Stimulated activated CD4-positive, alpha-beta T cell treated with anti-CD3 and anti-CD28 coated beads, Interleukin-15, amount 100 ng/mL, for 1 hour (primary cell): ENCODE measurements at places on chromosomes 3 and 15.

DNA sequence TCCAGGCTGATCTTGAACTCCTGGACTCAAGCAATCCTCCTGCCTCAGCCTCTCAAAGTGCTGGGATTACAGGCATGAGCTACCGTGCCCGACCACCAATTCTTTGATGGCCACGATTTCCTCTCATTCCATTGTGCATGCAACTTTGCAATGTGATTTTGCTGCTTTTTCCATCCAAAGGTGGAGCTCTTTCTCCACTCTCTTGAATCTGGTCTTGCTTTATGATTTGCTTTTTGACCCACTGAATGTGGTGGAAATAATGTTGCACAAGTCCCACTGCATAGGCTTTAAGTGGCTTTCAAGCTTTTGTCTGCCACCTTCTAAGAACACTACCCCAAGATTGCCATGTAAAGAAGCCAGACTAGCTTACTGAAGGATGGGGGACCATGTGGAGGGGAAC, 10.6 kb downstream of the RPS27L start:
- no peak for DNase-seq

DNA sequence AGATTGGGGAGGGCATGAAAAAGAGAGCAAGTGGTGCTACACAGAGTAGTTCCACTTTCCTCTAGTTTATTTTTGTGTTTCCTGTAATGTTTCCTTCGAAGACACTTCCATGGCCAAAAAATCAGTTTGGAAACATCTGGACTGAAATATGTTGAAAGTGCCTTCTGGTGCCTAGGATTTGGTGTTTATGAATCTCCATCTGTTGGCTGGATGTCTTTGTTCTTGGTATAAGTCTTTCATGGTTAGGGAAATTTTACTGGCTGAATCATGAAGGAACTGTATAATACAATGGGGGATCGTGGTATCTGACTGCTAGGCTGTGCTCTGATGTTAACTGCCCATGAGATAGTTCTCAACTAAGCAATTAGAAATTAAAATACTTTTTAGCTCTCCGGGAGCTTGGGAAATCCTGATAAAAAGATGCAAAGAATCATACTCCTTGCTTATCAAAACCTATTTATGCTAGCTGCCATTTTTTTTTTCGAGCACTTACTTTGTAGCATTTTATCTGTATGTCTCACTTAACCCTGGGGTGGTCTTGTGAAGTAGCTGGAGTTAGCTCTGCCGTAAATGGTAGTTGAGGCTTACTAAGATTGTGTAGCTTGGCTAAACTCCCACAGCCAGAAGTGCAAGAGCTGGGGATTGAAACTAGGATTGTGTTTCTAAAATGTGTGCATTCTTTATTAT, 21.9 kb downstream of the AKAP13 start:
- DNase-seq = no peak

DNA sequence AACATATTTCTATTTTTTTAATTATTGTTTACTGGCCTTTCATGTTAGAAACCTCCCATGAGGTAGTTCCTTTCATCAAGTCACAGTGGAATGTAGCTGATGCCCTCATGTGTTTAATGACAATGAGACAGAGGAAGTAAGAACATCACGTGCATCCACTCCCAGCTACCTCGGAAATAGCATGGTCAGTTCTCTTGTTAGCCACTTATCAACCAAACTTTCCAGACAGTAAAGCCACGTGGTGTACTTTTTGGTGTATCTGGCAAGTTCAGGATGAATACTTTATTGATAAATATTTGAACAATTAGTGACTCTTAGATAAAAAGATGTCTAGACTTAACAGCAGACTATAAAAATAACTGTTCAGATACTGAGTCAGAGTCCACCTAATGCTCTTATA, 781.7 kb downstream of the MECOM start:
- DNase-seq = no peak

DNA sequence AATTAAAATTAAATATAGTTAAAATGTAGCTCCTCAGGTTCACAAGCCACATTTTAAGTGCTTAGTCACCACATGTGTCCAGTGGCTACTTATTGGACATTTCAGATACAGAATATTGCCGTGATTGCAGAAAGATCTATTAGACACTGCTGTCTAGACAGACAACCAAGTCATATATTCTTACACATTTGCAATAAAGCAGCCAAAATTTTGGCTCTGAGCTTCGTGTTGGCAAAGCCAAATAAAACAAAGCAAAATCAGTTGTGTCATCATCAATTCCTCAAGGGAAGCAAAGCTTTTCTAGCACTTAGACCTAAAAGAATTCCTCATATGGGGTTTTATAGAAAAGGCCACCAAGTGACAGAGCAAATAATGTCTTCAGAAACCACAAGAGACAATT, 193.1 kb upstream of the LPP start:
- DNase-seq = no peak

DNA sequence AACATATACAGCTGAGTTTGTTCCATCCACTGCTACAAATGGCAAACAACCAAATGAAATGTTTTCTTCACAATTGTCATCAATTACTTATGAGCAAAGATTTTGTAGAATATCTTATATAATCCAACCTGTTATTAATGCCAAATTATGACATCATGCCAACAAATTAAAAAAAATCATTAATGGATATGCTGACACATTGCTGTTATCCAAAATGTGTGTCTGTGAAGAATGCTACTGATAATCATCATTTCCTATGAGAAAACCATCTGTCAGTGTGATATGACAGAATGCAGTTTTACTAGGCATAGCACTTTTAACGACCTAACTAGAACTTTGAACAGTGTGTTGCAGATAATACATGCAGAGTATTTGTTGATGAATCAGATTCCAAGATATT, 556.5 kb upstream of the KCNMB2 start:
- no peak for DNase-seq

GRCh38 chr15:80471881-80472280, 67.7 kb downstream of the ARNT2 start:
- no peak for DNase-seq

- no peak for DNase-seq
Measured at GRCh38 chr15:90929246-90930019, 2.9 kb downstream of the HDDC3 start.

GRCh38 chr3:118850687-118851086, 184.0 kb downstream of the IGSF11 start:
- no peak for DNase-seq

- DNase-seq = no peak
Measured at GRCh38 chr3:128146201-128146600, 7.1 kb upstream of the EEFSEC start.

GRCh38 chr15:38652998-38653397, 88.4 kb upstream of the RASGRP1 start:
- no peak for DNase-seq

DNA sequence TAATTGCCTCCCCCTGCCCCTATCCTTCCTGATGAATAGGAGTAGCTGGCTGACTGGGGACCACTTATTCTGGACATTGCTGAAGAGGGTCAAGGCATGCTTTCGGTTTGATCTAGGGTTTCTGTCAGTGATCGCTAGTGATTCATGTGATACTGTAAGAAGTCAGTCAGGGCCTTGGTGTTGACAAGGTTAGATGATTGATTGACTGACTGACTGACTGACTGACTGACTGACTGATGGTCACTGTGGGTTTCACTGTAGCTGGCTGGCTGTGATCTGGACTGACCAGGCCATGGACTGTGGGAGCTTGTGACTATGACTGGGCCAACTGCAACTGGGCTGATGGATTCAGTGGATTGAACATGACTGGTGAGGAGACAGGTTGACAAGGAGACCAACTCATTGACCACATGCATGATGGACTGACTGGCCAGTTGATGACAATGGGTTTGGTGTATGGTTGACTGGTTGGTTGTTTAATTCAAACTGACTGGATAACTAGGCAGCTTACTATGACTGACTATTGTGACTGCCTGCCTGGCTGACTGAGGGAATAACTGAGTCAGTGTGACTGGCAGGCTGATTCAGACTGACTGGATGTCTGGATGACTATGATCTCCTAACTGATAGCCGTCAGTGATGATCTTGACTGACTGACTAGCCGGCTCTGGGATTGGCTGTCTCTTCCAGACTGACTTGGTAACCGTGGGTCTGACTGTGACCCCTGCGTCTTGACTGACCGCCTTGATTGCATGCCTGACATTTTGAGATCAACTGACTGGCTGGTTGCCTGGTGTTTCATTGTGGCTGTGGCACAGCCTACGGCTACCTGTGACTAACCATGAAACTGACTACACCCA, 509.9 kb downstream of the SHQ1 start:
- no peak for DNase-seq

- DNase-seq = no peak
Measured at GRCh38 chr15:32861761-32862160, 144.0 kb downstream of the GREM1 start.

DNA sequence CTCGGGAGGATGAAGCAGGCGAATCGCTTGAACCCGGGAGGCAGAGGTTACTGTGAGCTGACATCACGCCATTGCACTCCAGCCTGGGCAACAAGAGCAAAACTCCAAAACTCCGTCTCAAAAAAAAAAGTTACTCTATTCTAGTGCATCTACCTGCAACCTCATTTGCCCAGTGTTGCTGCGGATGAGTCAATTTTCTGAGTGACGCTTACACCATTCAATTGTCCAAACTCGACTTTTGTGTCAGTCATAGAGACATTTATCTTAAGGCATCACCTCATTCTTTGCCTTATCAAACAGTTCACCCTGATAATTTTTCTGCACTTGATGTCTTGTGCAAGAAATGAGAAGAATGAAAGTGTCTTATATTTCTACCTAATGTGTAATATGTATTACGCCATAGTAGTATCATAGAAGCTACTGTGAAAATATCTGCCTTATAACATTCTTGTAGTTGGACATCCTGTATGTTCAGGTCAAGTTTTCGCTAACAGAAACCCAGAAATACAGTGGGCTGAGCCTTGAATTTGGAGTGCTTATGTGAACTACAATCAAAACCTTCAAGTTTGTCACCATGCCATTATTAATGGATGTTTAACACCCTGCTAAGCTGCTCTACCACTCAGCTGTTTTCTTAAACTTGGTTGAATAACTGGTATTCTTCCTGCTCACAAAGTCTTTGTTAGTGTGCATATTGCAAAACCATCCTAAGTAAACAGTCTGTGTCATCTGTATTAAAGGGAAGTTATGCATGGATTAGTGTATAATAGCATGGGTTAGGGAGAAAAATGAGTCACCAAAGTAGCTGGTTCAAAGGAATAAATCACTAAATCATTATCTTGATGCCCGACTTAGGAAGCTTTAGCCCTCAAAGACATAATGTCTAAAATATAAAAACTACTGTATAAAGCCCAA, 531.0 kb upstream of the NR2F2 start:
- DNase-seq = no peak

- DNase-seq = no peak
Measured at GRCh38 chr3:139894643-139894989, 40.4 kb upstream of the CLSTN2 start.

GRCh38 chr3:72129501-72130094, 344.6 kb upstream of the PROK2 start:
- no peak for DNase-seq

GRCh38 chr15:73599934-73600333, 33.3 kb downstream of the NPTN start:
- DNase-seq = no peak

- DNase-seq = no peak
Measured at GRCh38 chr3:190495354-190495753, 18.5 kb upstream of the IL1RAP start.

DNA sequence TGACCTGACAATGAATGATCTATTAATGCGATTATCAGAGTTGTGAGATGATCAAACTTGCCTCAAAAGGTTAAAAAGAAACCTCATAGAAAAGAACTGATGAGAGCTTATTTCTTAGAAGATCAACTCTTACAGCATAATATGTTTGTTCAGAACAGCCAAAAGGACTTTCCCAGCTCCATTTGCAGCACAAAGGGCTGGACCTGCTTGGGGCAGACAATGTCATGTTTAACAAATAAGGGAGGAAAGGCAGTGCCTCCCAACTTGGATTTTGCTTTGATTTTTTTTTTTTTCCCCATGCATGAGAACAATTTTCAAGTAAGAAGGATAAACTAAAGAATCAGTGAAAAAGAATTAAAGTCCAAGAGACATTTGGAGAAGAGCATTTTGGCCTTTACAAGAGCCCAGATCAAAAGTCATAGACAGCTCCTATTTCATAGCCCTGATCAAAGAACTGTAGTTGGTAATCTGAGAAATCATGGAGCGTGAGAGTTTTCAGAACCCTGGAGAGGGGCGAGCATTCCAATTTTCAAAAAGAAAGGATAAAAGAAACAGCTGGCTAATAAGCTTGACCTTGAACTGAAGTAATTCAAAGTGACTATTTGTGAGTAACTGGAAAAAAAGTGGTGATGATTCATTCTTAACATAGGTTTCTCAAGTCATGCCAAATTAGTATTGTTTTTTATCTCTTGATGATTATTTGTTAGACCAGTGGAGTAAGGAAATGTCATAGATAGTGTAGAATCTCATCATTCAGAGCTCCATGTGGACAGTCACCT, 136.0 kb upstream of the CFAP20DC start:
- DNase-seq = no peak

DNA sequence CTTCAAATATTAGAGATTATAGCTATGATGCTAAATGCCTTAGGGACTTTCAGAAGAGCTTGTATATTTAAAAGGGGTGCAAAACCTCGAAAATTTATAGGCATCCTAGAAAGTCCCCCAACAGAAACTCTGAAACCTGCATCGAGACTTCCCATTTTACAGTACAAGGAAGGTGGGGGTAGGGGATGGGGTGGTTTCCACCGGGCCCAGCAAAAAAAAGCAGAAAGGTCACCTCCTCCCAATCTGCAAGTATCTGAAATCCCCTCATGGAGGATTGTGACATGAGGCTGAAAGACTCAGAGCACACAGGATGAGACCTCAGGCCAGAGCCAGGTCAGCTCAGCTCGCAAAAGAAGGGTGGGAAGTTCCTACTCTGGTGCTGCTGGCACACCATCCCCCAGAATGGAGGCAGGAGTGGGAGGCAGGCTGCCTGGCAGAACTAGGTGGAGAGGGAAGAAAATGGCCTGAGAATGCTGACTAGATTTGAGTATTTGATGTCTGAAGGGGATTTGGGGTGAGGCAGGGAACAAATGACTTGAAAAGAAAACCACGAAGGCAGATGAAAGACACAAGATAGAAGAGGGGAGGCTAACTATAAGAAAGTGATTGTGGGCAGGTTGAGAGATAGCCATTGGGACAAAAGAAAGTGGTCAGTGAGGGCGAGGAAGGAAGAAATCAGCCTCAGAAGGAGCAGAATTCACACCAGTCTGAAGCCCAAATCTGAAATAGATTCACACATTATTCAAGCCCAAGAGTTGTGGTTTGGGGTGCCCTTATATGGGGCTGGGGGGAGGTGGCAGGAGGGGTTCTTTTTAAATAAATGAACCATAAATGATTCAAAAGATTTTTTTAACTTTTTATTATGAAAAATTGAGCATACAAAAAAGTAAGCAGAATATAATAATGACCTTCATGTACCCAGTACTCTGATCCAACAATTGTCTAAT, 22.5 kb upstream of the TSC22D2 start:
- no peak for DNase-seq

GRCh38 chr3:150639262-150639661, 36.1 kb downstream of the SELENOT start:
- no peak for DNase-seq
